Body of pancreas (tissue), 4 donors: ENCODE measurements at places on chromosomes 12 and 14. TPM values are rescaled to one million over a fixed set of nuclear protein-coding genes. Genes with fewer than 3 reads are reported as not detected.

GRCh38 chr12:74980510-74980909 is 229.1 kb downstream of the KCNC2 start:
- no peaks in the 10 kb centered on the region for H3K36me3 ChIP-seq
- H3K27me3 ChIP-seq, result no peaks in the 10 kb centered on the region
- peaks cover 15% of the 10 kb centered on the region for H3K4me1 ChIP-seq
- no peak overlapping the region for H3K27ac ChIP-seq
- no peak overlapping the region for H3K4me3 ChIP-seq

- H3K4me3 ChIP-seq, result no peak overlapping the region
- H3K27me3 ChIP-seq, result no peaks in the 10 kb centered on the region
- H3K36me3 ChIP-seq, result no peaks in the 10 kb centered on the region
- no peak for DNase-seq
- H3K4me1 ChIP-seq, result no peaks in the 10 kb centered on the region
- no peak overlapping the region for H3K27ac ChIP-seq
Measured at GRCh38 chr14:38971258-38971921, 131.6 kb downstream of the SEC23A start.

The SLC5A8 gene
- not detected for total RNA-seq

DNA sequence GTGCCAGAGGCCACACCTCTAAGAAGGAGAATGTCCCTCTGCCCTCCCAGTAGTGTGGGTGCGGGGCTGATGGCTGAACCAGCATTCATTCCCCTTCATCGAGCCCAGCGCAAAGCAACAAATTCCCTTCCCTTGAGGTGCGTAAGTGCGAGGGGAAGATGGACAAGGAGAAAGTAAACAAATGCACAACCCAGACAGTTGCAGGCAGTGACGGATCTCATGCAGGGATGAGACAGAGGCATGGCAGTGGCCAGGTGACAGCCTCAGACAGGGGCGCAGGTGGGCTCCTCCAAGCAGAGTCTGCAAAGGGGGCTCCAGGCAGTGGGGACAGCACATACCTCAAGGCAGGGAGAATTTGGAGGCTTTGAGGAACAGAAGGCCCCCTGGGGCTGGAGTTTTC is 2.3 kb upstream of the MYL2 start:
- no peak for DNase-seq
- no peaks in the 10 kb centered on the region for H3K4me1 ChIP-seq
- H3K36me3 ChIP-seq, result no peaks in the 10 kb centered on the region
- no peak overlapping the region for H3K4me3 ChIP-seq
- no peaks in the 10 kb centered on the region for H3K27me3 ChIP-seq
- H3K27ac ChIP-seq, result no peak overlapping the region

- no peak for DNase-seq
- no peak overlapping the region for H3K27ac ChIP-seq
- H3K36me3 ChIP-seq, result no peaks in the 10 kb centered on the region
- H3K4me3 ChIP-seq, result no peak overlapping the region
- H3K4me1 ChIP-seq, result peaks cover 10% of the 10 kb centered on the region
- H3K27me3 ChIP-seq, result no peaks in the 10 kb centered on the region
Measured at GRCh38 chr14:71398450-71398849, 491.2 kb downstream of the PCNX1 start.

- no peaks in the 10 kb centered on the region for H3K36me3 ChIP-seq
- DNase-seq, result no peak
- peaks cover 12% of the 10 kb centered on the region for H3K4me1 ChIP-seq
- no peaks in the 10 kb centered on the region for H3K27me3 ChIP-seq
Measured at GRCh38 chr14:79442786-79443185, 768.5 kb downstream of the DIO2 start.

The GMPR2 gene
- total RNA-seq, result 30.9 TPM

DNA sequence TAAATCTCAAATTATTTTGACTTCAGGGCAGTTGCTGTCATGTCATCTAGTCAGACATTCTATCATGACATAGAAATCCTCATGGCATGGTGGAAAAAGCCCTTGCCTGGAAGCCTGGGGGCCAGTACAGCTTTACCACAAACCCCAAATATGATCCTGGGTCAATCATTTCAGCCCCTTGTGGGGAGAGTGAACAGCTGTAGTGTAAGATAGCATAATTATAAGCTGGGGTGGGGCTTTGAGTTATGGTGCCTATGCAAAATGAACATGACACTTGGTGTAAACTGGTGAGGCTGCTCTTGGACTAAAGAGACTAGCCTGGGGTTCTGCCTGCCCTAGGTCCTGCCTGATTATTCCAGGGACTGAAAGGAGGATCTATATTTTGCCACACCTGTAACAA is 207.7 kb upstream of the DDHD1 start:
- no peak overlapping the region for H3K27ac ChIP-seq
- no peaks in the 10 kb centered on the region for H3K36me3 ChIP-seq
- no peaks in the 10 kb centered on the region for H3K27me3 ChIP-seq
- H3K4me1 ChIP-seq, result no peaks in the 10 kb centered on the region
- no peak for DNase-seq
- H3K4me3 ChIP-seq, result no peak overlapping the region

DNA sequence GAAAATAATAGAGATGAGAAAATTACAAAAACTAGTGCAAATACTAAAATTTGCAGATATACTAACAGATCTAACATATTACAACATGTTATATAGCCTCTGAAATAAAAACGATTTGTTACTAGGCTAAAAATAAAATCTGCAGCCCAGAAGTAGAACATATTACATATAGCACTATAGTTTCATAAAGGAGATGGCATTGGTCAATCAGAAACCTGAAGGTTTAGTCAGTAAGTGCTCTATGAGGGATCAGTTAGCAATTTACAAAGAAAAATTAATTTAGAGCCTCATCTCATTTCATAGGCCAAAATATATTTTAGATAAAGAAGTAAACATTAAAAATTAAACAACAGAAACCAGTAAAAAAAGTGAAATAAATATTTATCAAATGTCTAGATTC is 41.0 kb downstream of the IFNG-AS1 start:
- H3K36me3 ChIP-seq, result no peaks in the 10 kb centered on the region
- DNase-seq, result no peak
- H3K4me3 ChIP-seq, result no peak overlapping the region
- H3K27ac ChIP-seq, result no peak overlapping the region
- H3K27me3 ChIP-seq, result no peaks in the 10 kb centered on the region

GRCh38 chr12:122166422-122167349 is 7.3 kb downstream of the IL31 start:
- no peak for DNase-seq
- no peak overlapping the region for H3K27ac ChIP-seq
- no peaks in the 10 kb centered on the region for H3K27me3 ChIP-seq
- no peaks in the 10 kb centered on the region for H3K36me3 ChIP-seq
- no peak overlapping the region for H3K4me3 ChIP-seq

DNA sequence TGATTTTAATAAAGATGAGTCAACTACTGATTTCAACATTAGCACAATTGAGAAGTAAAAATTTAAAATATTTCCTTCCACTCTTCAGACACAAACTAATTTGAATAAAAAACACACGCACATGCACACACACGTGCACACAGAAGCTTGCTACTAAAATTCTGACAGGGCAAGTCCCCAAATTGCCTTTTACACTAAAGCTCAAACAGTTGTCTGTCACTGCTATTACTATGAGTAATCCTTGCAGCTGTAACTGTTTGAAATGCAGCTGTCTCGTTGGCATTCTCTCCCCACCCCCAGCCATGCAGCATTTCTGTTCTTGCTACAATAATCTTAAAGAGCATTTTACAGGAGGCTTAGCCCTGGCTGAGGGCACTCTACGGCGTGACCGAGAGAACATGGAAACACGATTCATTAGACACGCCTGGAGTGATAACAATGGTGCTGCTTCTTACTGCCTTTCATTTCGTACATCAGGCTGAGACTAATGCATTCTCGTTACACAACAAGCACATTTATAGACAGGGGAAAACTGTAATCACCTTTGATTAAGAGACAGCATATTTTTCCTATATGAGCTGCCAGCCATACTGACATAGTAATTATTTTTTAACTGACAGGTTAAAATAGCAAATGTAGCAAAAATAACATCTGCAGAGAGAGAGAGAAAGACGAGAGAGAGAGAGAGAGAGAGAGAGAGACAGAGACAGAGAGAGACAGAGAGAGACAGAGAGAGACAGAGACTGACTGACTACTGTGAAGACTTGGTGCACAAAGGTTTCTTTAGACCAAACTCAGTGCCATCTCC is 153.8 kb downstream of the MED13L start:
- DNase-seq, result no peak
- no peak overlapping the region for H3K4me3 ChIP-seq
- no peaks in the 10 kb centered on the region for H3K36me3 ChIP-seq
- H3K4me1 ChIP-seq, result peaks cover 61% of the 10 kb centered on the region
- no peaks in the 10 kb centered on the region for H3K27me3 ChIP-seq

The FAM234B gene
- 9.6 TPM for total RNA-seq

DNA sequence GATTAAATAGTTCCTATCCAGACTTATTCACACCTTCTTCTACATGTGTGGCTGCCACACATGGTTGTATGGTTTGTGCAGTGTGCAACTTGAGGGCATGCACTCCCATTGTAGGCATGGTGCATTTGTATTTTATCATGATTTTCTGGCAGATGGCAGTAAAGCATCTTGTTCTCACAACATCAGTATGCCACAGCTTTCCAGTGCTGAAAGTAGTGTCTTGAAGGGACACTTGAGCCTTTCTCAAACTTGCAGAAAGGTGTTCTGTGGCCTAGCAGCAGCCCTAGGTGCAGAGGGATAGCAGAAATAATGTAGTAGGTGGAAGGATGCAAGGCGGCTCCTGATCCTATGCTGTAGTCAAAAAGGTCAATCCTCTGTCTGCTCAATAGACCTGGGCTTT is 72.9 kb downstream of the LMNTD1 start:
- no peak overlapping the region for H3K4me3 ChIP-seq
- H3K27ac ChIP-seq, result no peak overlapping the region
- no peaks in the 10 kb centered on the region for H3K27me3 ChIP-seq
- H3K4me1 ChIP-seq, result no peaks in the 10 kb centered on the region
- H3K36me3 ChIP-seq, result no peaks in the 10 kb centered on the region

DNA sequence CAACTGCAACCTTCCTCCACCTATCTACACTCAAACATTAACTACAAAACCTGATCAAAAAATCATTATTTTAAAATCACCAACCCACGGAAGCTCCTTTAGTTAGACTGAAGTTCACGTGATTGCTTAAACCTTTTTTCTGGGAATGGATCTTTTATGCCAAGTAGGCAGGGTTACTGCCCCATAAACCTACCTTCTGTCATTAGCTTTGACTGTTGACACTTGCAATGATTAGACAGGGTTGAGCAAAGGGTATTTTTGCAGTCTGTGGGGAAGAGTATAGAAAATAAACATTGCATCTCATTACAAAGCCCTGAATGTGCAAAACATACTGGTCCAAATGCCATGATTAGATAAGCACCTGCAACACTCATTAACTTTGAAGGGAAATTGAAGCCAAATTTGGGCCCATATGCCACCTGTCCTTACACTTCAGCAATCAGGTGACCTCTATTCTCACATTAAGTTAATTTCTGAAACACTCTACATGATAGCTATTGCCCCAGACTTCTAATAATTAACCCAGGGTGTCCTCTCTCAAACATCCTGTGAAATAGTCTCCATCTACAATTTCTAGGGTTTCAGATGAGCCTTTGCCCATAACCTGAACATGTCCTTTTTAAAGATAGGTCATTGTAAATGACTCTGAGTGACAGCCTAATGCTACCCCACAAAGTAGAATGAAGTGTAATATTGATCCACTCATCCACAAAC is 156.0 kb upstream of the PLEKHG7 start:
- peak overlapping the region; percentile 52 for H3K27ac ChIP-seq
- no peak for DNase-seq
- no peaks in the 10 kb centered on the region for H3K36me3 ChIP-seq
- peaks cover 75% of the 10 kb centered on the region for H3K4me1 ChIP-seq
- no peaks in the 10 kb centered on the region for H3K27me3 ChIP-seq
- no peak overlapping the region for H3K4me3 ChIP-seq

DNA sequence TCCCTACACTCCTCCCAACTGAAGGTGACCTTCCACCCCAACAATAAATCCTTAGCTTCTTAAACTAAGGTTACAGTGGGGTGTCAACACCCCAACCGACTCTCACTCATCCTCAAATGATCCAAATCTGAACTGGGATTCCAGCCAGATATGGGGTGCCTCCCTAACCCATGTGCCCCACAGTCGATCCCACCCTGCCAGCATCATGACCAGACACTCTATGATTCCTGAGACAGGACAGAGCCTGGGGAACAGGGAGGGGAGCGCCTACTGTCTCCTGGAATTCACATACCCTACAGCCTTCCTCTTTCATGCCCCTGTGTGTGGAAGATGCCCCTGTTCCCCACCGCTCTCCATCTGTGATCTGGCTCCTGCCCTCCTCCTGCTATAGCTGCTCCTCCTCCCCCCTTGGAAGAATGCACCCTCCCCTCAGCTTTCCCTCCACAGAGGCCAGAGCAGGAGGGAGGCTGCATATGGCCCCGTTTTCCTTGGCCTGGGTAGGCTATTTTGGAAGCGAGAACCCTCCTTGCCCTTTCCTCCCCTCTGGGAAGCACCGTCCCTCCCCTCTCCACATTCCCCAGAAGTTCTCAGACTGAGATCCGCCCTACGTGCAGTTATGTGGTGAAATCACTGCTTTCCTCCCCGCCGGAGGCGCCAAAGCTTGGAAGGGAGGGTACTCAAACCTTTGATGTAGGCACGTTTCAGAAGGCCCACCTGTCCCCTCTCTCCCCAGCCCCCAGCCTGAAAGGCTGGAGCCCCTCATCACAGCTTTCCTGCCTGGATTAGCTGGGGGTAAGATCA is 48.0 kb downstream of the SMUG1 start:
- H3K27me3 ChIP-seq, result no peaks in the 10 kb centered on the region
- no peak overlapping the region for H3K4me3 ChIP-seq
- DNase-seq, result no peak
- H3K27ac ChIP-seq, result no peak overlapping the region
- H3K36me3 ChIP-seq, result no peaks in the 10 kb centered on the region

- H3K27me3 ChIP-seq, result no peaks in the 10 kb centered on the region
- H3K36me3 ChIP-seq, result no peaks in the 10 kb centered on the region
- no peak for DNase-seq
- no peaks in the 10 kb centered on the region for H3K4me1 ChIP-seq
- H3K27ac ChIP-seq, result peak overlapping the region; percentile 54
Measured at GRCh38 chr14:50068496-50068895, 47.9 kb downstream of the VCPKMT start.

GRCh38 chr14:59836116-59836515 is 34.5 kb downstream of the RTN1 start:
- H3K36me3 ChIP-seq, result no peaks in the 10 kb centered on the region
- no peaks in the 10 kb centered on the region for H3K27me3 ChIP-seq
- H3K27ac ChIP-seq, result no peak overlapping the region
- DNase-seq, result no peak
- H3K4me3 ChIP-seq, result no peak overlapping the region
- no peaks in the 10 kb centered on the region for H3K4me1 ChIP-seq

DNA sequence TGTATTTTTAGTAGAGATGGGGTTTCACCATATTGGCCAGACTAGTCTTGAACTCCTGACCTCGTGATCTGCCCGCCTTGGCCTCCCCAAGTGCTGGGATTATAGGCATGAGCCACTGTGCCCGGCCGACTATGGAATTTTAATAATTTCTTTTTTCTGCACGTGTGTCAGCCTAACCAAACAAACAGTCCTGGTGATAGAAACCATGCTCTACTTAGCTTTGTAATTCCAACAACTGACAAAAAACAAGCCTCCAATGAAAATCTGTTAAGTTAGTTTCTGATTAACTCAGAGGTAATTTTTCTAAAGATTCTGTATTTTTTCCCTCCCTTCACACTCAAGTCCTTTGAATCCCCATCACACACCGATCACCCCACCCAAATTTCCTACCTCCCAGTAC is 15.3 kb downstream of the COQ10A start:
- no peak overlapping the region for H3K4me3 ChIP-seq
- no peak for DNase-seq
- H3K27ac ChIP-seq, result no peak overlapping the region
- H3K27me3 ChIP-seq, result no peaks in the 10 kb centered on the region

The TOMM20L gene
- total RNA-seq, result not detected
